NCI-H1092 treated with DMSO at 0.1 percent for 48 hours (cell line): ENCODE measurements at places on chromosomes 1 and 21.

GRCh38 chr1:178066296-178066907 lies 27.5 kb upstream of the RASAL2 start:
- DNase-seq, result no peak

- no peak for DNase-seq
Measured at GRCh38 chr1:33575324-33575879, 103.0 kb downstream of the ZSCAN20 start.

DNA sequence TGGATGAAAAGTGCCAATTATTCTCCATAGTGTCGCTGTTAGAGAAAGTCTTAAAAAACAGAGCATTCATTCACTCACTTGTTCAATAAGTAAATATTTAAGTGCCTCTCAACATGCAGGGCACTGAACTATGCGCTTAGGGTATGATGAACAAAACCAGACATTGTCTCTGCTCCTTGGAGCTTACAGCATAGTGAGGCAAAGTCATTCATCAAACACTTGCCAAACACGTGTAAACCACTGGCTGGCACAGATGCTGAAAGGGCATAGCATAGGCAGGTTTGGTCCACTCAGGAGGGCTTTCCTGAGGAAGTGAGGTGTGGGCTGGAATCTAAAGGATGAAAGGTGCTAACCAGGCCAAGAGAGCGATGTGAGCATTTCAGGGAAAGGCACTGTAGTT lies 27.6 kb upstream of the RD3 start:
- no peak for DNase-seq

GRCh38 chr21:17414766-17415165 lies 98.1 kb upstream of the CXADR start:
- DNase-seq, result peak; percentile 11

DNA sequence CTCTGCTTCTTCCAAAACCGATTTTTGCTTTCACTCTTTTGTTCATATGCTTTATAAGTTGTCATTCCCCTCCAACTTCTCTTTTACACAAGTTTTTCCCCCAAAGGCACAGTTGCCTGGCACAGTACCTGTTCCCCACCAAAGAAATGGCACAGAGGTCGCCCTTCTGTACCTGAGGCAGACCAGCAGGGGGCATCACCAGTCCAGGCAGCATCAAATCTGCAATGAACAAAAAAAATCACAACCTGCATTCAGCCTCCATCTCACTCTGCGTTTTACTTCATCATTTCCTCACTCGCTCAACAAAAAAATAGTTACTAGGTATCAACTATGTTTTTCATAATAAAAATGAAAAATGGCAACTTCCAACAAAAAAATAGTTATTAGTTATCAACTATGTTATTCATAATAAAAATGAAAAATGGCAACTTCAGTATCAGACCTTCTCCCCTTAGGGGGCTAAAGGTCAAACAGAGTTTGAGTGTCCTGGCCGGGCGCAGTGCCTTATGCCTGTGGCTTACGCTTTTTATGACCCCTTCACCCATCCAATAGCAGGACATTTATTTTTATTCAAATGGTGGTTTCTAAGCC lies 4.1 kb downstream of the EIF2D start:
- peak; percentile 33 for DNase-seq

- DNase-seq, result peak; percentile 16
Measured at GRCh38 chr1:25924454-25924853, 18.2 kb upstream of the STMN1 start.

DNA sequence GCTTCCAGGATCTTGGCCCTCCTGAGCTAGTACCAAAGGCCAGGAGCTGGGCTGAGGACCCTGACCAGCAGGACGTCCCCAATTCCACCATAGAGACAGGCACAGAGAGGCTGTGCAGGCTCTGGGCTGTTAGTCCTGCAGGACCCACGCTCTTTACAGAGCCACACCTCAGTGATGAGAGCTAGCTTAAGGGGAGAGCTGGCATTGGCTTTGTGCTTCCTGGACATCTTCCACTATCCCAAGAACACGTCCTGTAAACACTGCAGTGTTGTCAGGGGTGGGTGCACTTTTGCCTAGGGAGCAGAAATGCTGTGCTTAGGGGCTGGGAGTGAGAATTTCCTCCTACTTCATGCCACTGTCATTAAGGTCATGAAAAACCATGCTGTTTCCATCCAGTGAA lies 91.7 kb upstream of the EDN2 start:
- no peak for DNase-seq

DNA sequence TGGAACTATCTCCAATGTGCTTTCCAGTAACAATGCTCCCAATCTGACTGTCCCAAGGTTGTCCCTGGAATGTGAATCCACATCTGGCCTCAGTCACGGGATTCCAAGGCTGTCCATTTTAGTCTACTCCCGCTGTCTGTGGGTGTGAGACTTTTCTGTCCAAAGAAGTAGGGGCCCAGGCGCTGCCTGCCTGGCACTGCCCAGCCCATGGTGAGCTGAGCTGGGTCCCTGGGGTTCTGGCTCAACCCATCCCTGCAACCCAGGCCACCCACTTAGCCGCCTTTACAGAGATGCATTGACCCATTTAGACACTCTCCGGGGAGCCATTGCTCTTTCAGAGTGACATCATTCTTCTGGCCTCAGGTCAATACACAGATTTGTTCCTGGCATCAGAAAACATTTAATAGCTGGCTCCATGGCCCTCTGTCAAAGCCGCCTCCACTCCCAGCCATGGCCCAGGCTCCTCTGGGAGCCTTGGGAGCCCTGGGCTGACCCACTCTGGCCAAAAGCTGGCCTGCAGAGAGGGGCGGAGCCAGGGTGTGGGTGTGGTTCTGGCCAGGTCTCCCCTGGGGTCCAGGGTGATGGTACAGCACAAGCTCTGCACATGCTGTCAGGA lies 47.2 kb upstream of the PAX7 start:
- DNase-seq, result no peak

- peak; percentile 14 for DNase-seq
Measured at GRCh38 chr1:84299536-84300170, 1.9 kb upstream of the SAMD13 start.

- DNase-seq, result no peak
Measured at GRCh38 chr1:232292239-232292638, 337.7 kb downstream of the SIPA1L2 start.

DNA sequence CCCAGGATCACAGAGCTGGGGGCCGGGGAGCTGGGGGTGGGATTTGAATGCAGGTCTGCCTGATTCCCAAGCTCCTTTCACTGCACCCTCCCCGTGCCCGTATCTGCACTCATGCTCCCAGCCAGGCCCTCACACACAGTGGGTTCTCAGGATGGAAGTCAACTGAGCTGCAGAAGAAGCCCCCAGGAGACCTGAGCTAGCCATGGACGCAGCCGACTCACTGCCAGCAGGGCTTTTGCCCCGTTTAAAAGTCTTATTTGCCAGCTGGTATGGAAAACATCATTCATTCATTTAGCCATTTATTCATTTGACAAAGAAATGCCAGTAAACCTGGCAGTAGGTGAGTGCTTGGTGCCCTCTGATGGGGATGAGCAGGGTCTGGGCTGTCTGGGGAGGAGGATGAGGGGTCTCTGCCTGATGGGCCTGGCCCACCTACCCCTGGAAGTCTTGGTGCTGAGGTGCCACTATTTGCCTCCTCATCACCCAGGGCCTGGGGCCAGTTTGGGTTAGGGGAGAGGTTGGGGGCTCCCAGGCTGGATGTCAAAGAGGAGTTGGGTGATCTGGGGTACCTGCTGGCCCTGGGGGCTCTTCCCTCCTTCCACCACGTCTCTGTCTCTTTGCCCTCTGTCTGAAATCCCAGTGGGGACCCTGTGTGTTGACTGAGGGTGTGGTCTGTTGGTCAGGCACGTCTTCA lies 2.8 kb downstream of the TNFRSF1B start:
- no peak for DNase-seq

GRCh38 chr1:175338387-175339135 lies 146.0 kb upstream of the KIAA0040 start:
- DNase-seq, result no peak

- DNase-seq, result no peak
Measured at GRCh38 chr1:100415498-100415778, 63.1 kb downstream of the CDC14A start.

DNA sequence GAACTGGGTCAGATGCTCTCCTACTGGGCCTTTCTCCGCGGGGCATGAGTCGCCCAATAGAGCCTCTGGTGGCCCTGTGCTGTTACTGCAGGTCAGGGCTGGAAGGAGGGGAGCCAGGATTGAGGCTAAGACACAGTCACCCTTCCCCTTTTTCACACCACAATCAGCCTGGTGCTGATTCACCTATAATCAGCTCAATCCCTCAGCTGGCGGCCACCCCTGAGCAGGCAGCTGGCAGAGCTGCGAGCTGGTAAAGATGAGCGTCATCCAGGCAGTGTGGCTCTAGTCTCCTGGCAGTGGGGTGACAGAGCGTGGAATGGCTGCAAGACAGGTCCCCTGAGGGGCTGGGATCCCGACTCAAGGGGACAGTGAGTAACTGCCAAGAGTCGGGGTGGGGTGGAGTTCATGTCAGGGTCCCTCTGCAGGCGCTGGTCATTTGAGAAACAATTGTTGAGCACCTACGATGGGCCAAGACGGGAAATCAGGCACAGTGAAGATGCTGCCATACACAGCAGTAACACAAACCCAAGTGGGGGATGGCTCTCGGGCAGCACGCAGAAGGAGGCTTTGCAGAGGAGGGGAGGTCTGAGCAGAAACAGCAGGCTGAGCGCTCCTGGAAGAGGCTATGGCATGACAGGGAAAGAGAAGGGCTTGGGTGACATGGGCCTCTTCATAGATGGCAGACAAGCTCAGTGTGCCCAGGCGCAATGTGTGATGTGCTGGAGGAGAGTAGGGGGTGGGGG lies 21.8 kb downstream of the ATF3 start:
- DNase-seq, result peak; percentile 53

GRCh38 chr1:157992833-157993146 lies 655 bp upstream of the KIRREL1 start:
- DNase-seq, result no peak

GRCh38 chr1:181918880-181919525 lies 142.5 kb downstream of the ZNF648 start:
- no peak for DNase-seq
